ENCODE measurements at places on chromosomes 6 and 20.

DNA sequence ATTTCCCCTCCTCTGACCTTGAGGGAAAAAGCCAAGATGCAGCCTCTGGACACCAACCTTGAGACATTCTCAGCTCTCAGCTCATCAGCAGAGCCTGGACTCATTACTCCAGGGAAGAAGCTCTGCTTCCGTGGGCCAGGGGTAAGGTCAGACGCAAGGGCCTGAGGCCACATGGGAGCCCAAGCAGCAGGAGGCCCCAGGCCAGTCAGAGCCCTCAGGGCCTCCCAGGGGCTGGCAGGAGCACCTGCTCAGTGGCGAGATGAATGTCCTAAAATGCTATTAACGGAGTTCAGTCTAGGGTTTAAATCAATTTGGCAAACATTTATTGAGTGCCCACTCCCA lies 208.6 kb downstream of the ERMARD start:
- no peak for DNase-seq

DNA sequence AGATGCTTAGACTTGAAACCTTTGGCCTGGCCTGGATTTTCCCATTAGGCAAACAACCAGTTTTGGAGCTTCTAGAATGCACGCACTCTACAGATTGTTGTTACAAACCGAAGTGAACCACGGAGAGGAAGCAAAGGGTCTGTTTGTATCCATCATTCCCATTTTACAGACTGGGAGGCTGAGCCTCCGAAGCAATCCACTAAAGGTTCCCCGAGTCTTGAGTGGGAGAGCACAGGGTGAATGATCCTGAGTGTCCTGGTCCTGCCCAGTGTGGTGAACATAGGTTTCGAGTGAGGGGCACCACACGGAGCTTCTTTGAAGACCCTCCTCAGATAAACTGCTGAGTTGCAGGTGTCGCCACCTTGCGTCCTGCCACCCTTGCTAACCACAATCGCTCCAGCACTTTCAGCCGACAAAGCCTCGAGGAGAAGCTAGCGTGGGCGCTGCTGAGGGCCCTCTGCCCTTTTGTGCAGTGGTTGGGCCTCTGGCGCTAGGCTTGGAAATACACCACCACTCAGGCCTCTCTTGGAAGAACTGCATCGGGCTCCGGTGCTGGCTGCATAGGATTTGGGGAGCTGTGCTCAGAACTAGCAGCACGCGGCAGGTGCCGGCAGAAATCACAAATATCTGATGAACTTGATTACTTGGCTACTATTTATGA lies 1.4 kb upstream of the PRDM13 start:
- DNase-seq = peak; percentile 41

GRCh38 chr20:62452475-62453095 lies 23.2 kb downstream of the GATA5 start:
- DNase-seq = no peak

DNA sequence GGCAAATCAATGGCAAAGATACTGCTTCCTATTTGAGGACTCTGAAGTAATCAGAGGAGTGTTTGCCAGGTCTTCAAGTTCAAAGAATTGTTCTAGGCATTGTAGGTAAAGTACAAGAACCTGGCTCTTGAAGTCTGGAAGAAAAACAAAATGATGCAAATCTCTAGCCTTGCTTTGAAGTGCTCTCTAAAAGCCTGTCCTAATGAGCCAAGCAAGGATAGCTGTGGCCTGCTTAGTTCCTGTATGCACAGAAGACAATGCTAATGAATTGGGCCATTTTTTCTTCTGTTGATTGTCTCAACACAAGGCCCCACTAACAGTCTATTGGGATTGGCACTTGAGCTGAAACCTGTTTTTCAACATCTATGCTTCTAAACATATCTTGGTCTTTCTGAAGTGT lies 165.0 kb upstream of the POU3F2 start:
- no peak for DNase-seq

DNA sequence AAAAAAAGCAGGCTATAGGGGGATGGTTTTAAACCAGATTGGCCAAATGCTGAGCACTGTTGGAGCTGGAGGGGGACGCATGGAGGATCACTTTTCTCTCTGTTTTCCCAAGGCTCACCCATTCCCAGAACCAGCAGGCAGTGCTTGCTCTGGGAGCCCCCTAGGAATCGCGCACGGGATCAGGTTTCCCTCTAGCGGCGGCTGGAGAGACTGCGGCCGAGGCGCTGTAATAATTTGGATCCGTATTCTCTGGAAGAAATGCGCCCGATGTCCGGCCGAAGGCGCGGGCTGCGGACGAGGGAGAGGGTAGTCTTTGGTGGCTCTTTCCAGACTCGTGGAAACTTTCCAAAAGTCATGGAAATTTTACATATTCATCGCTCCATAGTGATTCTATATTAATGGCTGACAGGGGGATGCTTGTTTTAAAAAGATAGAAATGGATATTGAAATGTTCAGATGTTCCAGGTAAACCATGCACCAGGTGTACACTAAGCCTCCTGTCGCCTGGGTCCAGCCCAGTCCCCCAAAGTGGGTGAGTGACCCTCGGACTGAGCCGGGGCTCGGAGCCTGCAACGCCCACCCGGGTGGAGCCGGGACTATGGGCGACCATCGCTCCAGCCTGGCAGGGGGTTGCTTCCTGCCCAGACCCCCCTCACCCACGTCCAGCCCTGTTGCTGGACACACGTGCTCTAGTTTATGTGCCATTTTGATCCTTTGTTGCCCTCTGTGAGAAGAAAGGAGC lies 78.7 kb upstream of the PHACTR3 start:
- peak; percentile 60 for DNase-seq

GRCh38 chr20:56630086-56630493 lies 984 bp downstream of the TFAP2C start:
- peak; percentile 37 for DNase-seq

- DNase-seq = no peak
Measured at GRCh38 chr6:166221040-166221439, 53.4 kb upstream of the TBXT start.

GRCh38 chr20:2338411-2339066 lies 42.2 kb upstream of the TGM6 start:
- no peak for DNase-seq

GRCh38 chr6:37182736-37183590 lies 13.0 kb downstream of the PIM1 start:
- DNase-seq = peak; percentile 75

DNA sequence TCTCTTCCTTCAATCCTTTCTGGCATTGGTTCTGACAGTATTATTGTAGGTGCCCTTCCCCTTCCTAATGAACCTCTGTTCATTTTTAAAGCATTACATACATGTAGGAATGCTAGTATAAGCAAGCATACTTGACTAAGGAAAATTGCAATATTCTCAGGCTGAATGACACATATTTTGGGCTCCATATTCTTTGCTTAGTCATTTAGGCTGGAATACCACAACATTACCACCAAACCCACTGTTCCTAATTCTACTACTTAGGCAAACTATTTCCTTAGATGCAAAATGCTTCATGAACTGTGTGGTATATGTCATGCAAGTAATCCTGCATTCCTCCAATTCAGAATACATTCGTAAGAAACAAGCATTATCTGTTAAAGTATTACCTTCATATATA lies 113.9 kb downstream of the PRDM1 start:
- no peak for DNase-seq
